ENCODE measurements at places on chromosomes 6 and 20.

DNA sequence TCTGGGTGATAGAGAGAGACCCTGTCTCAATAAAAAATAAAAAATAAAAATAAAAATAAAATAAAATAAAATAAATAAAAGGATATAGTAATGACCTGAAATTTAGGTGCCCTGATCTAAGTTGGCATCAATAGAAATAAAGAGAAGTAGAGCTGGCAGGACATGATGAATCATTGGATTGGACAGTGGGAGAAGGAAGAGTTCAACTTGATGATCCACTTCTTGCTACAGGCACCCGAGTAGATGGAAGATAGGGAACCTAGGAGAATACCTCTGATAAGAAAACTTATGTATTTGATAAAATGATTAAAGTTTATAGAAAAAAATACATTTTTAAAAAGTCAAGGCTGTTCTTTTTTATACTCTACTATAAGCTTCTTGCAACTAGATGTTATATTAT is 79.0 kb downstream of the ADTRP start:
- DNase-seq, result no peak

DNA sequence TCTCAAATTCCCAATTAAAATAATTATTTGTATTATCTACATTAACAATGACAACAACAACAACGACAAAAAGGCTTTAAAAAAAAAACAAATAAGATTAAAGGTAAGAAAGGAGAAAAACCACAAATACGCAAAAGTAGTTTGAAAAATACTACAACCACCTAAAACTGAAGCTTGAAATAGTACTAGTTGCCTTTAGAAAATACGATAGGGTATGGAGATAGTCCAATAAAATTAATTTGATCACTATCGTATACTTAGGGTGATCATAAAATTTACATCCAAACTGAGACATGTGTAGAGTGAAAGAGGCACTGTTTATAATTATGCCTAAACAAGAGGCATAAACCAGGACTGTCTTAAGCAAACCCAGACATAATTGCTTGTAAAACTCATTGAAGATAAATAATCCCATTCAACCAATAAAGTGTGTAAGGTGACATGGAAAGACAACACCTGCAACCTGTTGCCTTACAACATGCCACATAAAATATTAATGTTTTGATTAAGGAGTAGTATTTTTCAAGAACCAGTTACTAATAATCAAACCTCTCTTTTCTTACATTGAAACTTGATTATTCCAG is 22.7 kb downstream of the REPS1 start:
- DNase-seq, result no peak

DNA sequence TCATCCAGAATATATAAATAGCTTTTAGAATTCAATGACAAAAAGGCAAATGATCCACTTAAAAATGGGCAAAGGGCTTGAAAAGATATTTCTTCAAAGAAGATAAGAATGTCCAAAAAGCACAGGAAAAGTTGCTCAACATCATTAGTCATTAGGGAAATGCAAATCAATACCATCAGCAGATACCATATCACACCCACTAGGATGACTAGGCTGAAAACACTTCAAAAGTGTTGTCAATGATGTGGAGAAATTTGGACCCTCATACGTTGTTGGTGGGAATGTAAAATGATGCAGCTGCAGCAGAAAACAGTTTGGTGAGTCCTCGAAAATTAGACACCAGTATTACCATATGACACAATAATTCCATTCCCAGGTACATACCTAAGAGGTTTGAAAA is 303.6 kb upstream of the SLC35B3 start:
- no peak for DNase-seq

GRCh38 chr6:167770291-167770955 is 56.3 kb upstream of the AFDN start:
- no peak for DNase-seq
